CD14-positive monocyte (primary cell): ENCODE measurements at places on chromosomes 7 and 10.
A peak's percentile ranks its signal among the peaks of the same experiment; 100 is the strongest.

GRCh38 chr10:28094121-28094520 is 95.2 kb upstream of the ODAD2 start:
- DNase-seq, result no peak

DNA sequence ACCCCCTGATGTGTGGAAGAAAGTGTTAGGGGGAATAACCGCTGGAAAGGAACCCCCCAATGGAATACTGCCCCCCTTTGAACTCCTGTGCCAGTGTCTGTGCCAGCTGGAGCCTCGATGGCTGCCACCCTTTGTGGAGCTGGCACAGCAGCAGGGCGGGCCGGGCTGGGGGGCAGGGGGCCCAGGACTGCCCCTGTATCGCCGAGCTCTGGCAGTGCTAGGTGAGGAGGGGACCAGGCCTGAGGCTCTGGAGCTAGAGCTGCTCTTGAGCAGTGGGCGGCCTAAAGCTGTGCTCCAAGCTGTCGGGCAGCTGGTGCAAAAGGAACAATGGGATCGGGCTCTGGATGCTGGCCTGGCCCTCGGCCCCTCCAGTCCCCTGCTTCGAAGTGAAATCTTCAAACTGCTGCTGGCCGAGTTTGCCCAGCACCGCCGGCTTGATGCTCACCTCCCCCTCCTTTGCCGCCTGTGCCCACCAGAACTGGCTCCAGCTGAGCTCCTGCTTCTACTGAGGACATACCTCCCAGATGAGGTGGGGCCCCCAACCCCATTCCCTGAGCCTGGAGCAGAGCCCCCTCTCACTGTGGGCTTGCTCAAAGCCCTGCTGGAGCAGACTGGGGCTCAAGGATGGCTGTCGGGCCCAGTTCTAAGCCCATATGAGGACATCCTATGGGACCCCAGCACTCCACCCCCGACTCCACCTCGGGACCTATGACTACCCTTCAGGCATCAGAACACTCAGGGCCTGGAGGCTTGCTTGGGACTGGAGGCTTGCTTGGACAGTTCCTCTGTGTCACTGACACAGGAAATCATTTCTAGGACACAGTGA is 2.2 kb downstream of the HPS6 start:
- no peak for DNase-seq

- peak; percentile 42 for DNase-seq
Observed at GRCh38 chr10:26365681-26366358, 72.3 kb upstream of the APBB1IP start.

DNA sequence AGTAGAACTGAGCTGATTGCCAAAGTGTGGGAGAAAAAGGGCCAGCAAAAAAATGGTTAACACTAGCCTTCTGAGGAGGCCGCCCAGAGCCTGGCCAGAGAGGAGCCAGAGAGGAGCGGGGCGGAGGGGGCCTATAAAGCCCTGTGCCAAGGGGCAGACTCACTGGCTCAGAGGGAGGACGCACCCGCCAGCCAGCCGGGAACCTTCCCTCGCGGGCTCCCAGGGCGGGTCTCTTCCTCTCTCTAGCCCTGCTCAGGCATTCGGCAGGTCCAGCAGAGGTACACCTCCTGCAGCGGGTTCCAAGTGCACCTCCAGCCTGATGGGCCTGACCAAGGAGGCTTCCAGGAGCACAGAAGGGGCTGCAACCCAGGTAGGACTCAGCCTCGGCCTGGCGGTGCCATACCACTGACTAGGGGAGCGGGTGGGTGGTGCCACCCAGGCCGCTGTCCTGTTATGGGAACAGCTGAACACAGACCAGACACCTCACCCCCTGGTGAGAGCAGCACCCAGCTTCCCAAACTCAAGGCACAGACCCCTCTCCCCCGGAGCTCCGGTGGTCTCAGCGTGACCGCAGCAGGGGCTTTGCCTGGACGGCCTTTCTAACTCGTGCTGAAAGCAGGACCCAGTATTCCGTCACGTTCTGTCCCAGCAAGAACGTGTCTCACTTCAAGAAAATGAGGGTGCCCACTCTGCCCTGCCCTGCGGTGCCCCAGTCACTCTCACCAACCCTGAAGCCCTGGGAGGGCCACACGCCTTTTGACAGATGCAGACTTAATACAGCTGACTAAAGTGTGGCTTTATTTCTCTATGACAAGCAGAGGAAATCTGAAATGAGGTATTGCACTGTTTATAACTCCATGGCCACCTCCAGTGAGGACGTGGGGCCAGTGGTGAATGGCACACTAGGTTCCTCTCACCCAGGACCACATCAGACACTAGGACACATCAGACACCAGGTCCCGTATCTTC is at the start of gene GPER1:
GPER1 (plus strand) TSS at position 162 of the 969 bp plus-strand sequence. CDS start 3,616 bp downstream, outside the sequence.
- no peak for DNase-seq

DNA sequence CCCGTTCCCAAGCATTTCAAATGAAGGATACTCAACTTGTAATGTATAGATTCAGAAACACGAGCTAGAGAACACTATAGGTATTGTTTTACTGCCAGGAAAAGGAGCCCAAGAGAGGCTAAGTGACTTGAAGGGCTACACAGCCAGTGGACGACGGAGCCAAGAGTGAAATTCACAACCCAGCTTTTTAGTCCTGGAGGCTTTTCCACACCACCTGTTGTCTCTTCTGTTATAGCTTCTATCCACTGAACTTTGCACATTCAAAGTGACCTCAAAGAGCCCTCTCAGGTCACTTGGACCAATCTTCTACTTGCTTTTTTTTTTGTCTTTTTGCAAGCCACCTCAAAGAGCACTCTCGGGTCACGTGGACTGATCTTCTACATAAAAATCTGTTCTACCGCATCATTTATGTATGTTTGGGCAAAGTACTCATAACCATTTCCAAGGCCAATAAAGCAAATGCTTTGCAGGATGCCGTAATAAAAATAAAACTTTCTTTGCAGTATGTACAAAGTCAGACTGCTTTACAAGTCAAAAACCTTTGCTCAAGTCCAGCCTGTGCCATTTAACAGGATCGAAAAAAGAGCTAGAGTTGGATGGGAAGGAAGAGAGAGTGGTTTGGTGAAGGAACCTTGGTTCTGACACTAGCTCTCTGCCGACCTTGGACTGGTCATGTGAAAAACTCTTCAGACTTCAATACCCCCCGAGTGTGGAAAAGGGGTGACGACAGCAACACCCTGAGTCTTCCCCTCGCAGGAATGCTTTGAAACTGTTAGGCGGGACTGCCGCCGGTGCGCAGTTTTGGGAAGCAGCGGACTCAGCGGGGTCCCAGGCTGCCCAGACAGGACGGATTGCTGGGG is 821 bp downstream of the SLC35B4 start:
- no peak for DNase-seq

DNA sequence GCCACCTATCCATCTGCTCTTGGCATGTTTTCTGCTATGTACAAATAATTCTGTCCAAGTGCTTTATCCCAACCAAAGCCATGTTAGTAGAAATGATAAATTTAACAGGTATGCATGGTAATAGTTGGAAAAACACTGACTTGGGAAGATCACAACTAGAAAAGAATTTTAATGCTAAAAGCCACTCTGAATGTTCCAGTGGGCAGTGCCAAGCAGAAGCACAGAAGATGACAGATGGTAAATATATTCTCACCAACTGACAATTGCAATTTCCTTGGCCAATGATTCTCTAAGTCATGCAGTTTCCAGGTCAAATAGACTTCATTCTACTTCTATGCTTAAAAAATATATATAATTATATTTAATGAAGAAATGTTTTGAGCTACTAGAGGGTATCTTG is 83.6 kb upstream of the SEMA3C start:
- no peak for DNase-seq

DNA sequence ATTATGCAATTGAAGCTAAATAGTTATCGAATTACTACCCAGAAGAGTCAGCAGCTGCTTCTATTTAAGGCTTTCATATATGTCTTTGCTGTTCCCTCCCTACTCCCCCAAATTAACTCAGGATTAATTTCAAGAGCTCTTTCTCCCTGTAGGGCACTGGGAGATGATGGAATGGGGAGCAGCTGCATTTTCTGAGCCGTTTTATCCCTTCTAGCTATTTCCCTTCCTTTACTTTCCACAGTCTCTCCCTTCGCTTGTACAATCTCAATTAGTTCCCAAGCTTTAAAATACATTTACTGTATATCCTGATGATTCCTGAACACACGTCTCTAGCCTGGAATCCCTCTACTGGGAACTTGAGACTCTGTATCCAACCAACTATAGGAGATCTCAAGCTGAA is 19.8 kb upstream of the TSPAN12 start:
- no peak for DNase-seq

DNA sequence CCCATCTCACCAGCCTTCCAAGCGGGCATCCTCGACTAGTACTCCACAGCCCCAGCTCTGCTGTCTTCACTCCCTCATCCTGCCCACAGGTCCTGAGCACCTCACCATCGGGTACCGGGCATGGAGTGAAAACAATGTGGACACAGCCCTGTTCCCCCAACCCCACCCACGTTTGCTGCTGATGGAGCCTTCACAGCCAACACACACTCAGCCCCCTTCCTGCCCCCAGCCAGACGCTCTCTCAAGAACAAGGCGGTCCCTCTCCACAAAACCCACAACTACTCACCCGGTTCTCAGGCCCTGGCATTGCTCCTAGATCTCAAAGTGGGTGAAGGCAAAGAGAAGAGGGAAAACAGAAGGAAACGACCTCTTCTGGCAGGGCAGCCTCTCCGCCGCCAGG is 56.1 kb downstream of the SLIT1 start:
- no peak for DNase-seq

- no peak for DNase-seq
Observed at GRCh38 chr10:92244796-92245195, 46.1 kb downstream of the CPEB3 start.
